Activated T-helper 1 cell treated with anti-CD3 and anti-CD28 coated beads, Interleukin-12 subunit alpha, Interleukin-12 subunit beta, Interleukin-2, Interleukin-4 antibody, amounts not matched to agents 30 ng/mL and 10 ng/mL and 1 ng/mL, durations not matched to agents 14 hours and 24 hours and 36 hours (primary cell): ENCODE measurements at places on chromosomes 12 and 14. TPM values are rescaled to one million over a fixed set of nuclear protein-coding genes. Genes with fewer than 3 reads are reported as not detected.

GOLT1B gene
- total RNA-seq = 42.6 and 46.5 TPM in 2 replicates

TBC1D30 gene
- total RNA-seq = 1.1 and 1.6 TPM in 2 replicates

SLC6A13 gene
- total RNA-seq = 0.27 and 0.44 TPM in 2 replicates

PMCH gene
- 3.1 and 4.3 TPM in 2 replicates for total RNA-seq

MGP gene
- total RNA-seq = not detected in 2 replicates

FAM186B gene
- total RNA-seq = 0.29 and 0.62 TPM in 2 replicates

SLC25A47 gene
- not detected in 2 replicates for total RNA-seq

PCED1B gene
- 50.8 and 55.5 TPM in 2 replicates for total RNA-seq

KRT3 gene
- total RNA-seq = 0.08 TPM in 1 of 2 replicates, not detected in the other

CD163 gene
- not detected in 2 replicates for total RNA-seq

AJUBA gene
- total RNA-seq = 1.8 and 2.7 TPM in 2 replicates

ABHD12B gene
- total RNA-seq = not detected in 2 replicates

TAS2R19 gene
- 3.6 and 4.3 TPM in 2 replicates for total RNA-seq

OR11H6 gene
- not detected in 2 replicates for total RNA-seq

FZD10 gene
- total RNA-seq = not detected in 2 replicates

ABCC9 gene
- total RNA-seq = not detected in 2 replicates

GPX2 gene
- total RNA-seq = not detected in 2 replicates

LRCOL1 gene
- total RNA-seq = not detected in 2 replicates

LRIG3 gene
- total RNA-seq = not detected in 2 replicates

REP15 gene
- total RNA-seq = 1.4 and 1.6 TPM in 2 replicates

KRT78 gene
- total RNA-seq = not detected in 2 replicates

INSM2 gene
- not detected in 2 replicates for total RNA-seq

SPTB gene
- not detected in 2 replicates for total RNA-seq

RNASE12 gene
- not detected in 2 replicates for total RNA-seq

C3AR1 gene
- 0.60 and 0.71 TPM in 2 replicates for total RNA-seq

KLRB1 gene
- total RNA-seq = 0.15 TPM in 1 of 2 replicates, not detected in the other

ZNF219 gene
- 8.2 and 8.3 TPM in 2 replicates for total RNA-seq

GYS2 gene
- 0.16 TPM in 1 of 2 replicates, not detected in the other for total RNA-seq

CKB gene
- total RNA-seq = 13.7 and 16.0 TPM in 2 replicates

POLE gene
- total RNA-seq = 168 and 170 TPM in 2 replicates

ARHGEF25 gene
- 0.60 and 1.5 TPM in 2 replicates for total RNA-seq

NUP37 gene
- total RNA-seq = 81.5 and 84.1 TPM in 2 replicates

ABCD2 gene
- 7.8 and 8.0 TPM in 2 replicates for total RNA-seq

RIPK3 gene
- total RNA-seq = 14.3 and 14.5 TPM in 2 replicates

NKX2-1 gene
- total RNA-seq = not detected in 2 replicates

CLMN gene
- 0.66 and 0.80 TPM in 2 replicates for total RNA-seq

GPR68 gene
- total RNA-seq = 4.5 and 5.4 TPM in 2 replicates

LRP1-AS gene
- total RNA-seq = not detected in 2 replicates

TOMM20L gene
- total RNA-seq = not detected in 2 replicates

NEK9 gene
- total RNA-seq = 76.8 and 77.0 TPM in 2 replicates

TSFM gene
- total RNA-seq = 63.5 and 68.6 TPM in 2 replicates

AVPR1A gene
- total RNA-seq = not detected in 2 replicates

ACTR10 gene
- total RNA-seq = 38.3 and 40.3 TPM in 2 replicates
